ENCODE measurements at places on chromosomes 2 and 18.

GRCh38 chr2:237434866-237435311, 20.9 kb upstream of the COL6A3 start:
- DNase-seq: peak; percentile 80

DNA sequence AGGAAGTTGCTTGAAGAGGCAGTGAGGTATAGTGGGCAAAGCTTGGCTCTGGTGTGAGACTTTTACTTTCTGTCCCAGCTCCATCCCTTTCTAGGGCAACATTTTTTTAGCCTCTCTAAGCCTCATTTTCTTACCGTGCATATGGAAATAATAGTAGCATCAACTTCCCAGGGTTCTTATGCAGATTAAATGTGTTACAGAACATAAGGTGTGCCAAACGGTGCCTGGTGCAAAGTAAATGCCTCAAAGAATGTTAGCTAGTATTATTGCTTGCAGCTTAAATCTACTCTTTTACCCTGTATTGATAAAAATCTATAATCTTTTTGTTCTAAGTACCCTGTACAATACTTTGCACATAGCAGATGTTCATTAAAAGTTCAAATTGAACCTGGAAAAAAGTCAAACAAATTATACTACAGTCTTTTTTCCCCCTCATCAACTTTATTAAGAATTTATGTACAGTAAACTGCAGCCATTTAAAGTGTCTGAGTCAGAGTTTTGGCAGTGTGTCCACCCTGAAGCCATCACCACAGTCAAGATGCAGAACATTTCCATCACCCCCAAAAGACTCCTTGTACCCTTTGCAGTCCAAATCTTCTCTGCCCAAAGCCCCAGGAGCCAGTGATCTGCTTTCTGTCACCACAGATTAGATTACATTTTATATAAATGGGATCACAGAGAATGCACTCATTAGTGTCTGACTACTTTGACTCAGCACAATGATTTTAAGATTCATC, 10.6 kb downstream of the MAPRE2 start:
- no peak for DNase-seq

DNA sequence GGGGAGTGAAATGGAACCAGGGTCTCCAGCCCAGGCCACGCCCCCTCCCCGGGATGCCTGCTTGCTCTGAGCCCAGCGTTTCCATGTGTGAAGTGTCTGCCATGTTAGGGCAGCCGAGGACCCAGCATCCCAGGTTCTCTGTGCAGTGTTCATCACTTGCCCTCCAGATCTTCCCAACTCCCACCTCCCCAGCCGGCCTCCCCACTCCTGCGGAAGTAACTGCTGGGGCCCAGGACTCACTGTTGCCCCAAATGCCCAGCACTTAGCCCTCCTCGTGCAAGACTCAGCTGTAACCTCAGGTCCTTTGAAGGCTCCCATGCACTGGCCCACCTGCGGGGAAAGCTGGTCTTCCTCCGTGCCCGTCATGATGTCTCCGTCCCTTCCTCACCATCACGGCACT, 9.7 kb upstream of the PXDN start:
- DNase-seq: no peak

- DNase-seq: no peak
Observed at GRCh38 chr2:118658596-118659198, 188.8 kb downstream of the EN1 start.

DNA sequence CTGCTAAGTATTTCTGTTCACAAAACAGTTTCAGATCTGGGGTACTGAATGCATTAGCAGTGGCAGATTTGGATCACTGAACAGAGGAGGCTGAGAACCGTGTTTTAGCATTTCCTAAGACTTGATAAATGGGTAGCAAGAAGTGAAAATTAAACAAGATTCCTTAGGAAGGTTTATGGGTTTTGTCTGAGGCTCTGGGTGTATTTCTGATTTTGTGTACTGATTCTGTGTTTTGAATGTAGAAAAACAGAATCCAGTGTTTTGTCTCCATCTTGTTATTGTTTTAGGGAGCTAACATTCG, 1.4 kb downstream of the FAM117B start:
- DNase-seq: no peak

DNA sequence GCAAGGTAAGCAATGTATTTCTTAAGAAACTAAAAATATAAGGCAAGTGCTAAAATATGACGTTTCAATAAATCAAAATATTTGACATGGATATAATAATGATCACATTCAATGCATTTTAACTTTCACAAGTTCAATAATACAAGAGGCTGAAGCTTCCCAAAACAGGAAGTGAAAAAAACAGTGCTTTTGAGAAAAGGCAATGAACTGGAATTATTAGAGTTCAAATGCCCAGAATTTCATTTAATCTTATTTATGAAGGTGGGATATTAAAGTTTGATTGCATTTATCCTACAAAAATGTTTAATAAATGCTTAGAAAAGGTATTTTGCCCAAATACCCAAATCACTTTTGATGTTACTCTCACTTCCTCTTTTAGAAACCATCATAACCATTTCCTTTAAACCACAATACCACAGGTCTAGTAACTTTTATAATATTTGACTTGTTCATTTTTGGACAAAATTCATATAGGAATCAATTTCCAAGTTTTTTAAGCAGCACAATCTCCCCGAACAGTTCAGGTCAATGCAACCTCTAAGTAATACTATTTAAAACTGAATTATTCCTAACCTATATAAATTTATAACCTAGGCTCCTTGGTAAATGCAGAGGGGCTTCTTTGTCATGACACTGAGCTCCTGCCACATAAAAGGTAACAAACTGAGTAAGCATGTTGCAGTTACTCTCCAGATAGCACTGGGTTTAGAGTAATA, 2.1 kb downstream of the NCKAP1 start:
- peak; percentile 50 for DNase-seq

GRCh38 chr2:106956879-106957278, 70.9 kb upstream of the ST6GAL2 start:
- DNase-seq: no peak

GRCh38 chr18:45166341-45166835, 448.9 kb upstream of the SLC14A2 start:
- DNase-seq: no peak

GRCh38 chr2:42804338-42804737, 12.0 kb upstream of the HAAO start:
- peak; percentile 75 for DNase-seq

GRCh38 chr2:136917411-136917881, 152.1 kb downstream of the THSD7B start:
- DNase-seq: no peak

DNA sequence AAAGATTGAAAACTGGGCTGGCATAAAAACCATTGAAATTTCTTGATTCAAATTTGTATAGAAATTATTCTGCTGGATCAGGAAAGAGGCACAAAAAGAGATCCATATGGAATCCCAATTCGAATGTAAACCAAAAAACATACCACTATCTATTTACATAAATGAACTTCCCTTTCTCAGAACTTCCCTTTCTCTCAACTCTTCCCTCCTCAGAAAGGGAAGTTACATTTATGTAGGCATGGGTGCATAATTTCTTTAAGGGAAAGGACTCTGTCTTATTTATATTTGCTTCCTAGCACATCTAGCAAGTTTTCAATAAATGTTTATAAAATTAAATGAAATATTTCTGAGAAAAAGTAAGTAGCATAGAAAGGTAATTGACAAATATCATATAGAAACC, 398.1 kb upstream of the ATP5MC3 start:
- peak; percentile 81 for DNase-seq
